Pancreas (tissue), 10 donors: ENCODE measurements at places on chromosomes 11 and 22. TPM values are rescaled to one million over a fixed set of nuclear protein-coding genes. Genes with fewer than 3 reads are reported as not detected.

The MUC2 gene
- not detected for total RNA-seq

The SSTR3 gene
- total RNA-seq, result 1.2 TPM

The ST14 gene
- total RNA-seq, result 51.5 TPM

The GLB1L2 gene
- total RNA-seq, result 6.8 TPM

The SIPA1 gene
- total RNA-seq, result 22.5 TPM

The ELFN2 gene
- 1.6 TPM for total RNA-seq
